ENCODE measurements at places on chromosomes 3 and 15. TPM values are rescaled to one million over a fixed set of nuclear protein-coding genes. Genes with fewer than 3 reads are reported as not detected.

ZMYND10 gene
- 0.20 TPM for total RNA-seq

EXD1 gene
- not detected for total RNA-seq

CCDC32 gene
- total RNA-seq, result 25.0 TPM

LSAMP gene
- total RNA-seq, result 6.2 TPM

FBXO40 gene
- 258 TPM for total RNA-seq

ITGA11 gene
- total RNA-seq, result 20.4 TPM

SH2D7 gene
- not detected for total RNA-seq

SRGAP3 gene
- total RNA-seq, result 1.4 TPM

MFAP1 gene
- total RNA-seq, result 17.4 TPM

CBLB gene
- 43.0 TPM for total RNA-seq

CCR3 gene
- total RNA-seq, result not detected

FSTL1 gene
- 439 TPM for total RNA-seq

NMNAT3 gene
- 9.6 TPM for total RNA-seq

SPINT1 gene
- 0.46 TPM for total RNA-seq
